ENCODE measurements at places on chromosomes 5 and 9.

DNA sequence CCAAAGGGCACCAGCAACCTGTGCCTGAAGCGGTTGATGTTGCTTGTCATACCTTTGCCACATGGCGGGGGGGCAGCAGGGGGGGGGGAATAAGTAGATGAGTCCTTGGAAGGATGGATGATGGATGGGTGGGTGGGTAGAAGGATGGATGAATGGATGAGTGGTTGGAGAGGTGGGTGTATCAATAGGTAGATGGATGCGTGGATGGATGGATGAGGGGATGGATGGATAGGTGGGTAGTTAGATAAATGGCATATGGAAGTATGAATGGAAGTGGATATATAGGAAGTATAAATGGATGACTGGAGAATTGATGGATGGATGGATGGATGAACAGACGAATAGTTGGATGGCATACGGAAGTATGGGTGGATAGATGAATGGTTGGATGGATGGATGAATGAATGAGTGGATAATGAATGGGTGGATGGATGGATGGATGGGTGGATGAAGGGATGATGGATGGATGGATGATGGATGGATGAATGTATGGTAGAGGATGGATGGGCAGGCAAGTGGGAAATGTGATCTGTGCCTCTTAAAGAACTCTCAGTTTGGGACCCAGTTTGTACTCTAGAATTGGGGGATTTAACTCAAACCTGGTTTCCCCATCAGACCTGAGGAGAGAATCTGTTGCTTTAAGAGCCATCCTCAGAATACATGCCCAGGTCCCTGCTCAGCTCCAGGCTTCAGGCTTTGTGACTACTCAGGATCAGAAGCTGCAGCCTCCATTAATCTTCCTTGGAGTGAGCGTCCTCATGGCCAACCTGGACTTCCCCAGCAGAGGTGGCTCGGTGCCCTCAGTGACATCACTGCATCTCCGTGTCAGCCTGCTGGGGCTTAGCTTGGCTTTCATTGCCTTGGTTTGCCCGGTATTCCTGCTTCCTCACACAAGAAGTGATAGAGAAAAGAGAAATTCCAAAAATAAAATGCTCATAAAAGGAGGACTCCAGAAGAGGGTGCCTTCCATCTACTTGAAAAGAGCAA lies 27.6 kb upstream of the SUSD3 start:
- DNase-seq: no peak

DNA sequence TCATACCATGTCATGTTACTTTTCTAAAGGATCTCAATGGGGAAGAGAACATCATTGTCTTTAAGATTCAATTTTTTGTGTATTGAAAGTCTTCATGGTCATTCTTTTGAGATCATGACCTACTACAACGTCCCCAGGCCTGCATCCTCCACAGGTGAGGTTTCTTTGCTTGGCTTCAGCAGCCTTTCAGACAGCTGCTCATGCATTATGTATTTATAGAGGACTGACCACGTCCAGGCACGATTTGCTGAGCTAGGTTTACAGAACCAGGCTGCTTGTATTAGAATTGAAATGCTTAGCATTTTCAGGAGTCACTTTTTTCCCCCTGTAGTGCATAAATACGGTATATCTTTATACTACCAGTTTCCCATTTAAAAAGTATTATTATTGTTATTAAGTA lies 70.4 kb downstream of the LIX1 start:
- no peak for DNase-seq

DNA sequence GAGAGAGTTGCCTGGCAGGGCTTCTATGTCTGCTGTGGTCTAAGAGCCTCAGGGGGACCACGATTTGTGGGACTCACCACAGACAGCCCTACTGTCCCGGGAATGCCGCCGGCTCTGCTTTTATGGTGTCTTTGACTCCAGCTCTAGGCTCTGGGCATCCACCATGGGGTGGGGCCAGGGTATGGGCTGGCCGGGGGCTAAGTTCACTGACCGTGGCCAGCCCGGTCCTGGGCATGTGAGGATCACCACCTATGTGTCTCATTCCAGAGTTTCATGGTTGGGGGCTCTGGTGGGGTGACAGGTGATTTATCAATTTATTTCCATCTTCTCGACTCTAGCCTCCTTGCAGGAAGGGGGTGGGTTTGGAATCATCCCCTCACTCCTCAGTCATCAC lies 139.4 kb downstream of the GADD45G start:
- no peak for DNase-seq

DNA sequence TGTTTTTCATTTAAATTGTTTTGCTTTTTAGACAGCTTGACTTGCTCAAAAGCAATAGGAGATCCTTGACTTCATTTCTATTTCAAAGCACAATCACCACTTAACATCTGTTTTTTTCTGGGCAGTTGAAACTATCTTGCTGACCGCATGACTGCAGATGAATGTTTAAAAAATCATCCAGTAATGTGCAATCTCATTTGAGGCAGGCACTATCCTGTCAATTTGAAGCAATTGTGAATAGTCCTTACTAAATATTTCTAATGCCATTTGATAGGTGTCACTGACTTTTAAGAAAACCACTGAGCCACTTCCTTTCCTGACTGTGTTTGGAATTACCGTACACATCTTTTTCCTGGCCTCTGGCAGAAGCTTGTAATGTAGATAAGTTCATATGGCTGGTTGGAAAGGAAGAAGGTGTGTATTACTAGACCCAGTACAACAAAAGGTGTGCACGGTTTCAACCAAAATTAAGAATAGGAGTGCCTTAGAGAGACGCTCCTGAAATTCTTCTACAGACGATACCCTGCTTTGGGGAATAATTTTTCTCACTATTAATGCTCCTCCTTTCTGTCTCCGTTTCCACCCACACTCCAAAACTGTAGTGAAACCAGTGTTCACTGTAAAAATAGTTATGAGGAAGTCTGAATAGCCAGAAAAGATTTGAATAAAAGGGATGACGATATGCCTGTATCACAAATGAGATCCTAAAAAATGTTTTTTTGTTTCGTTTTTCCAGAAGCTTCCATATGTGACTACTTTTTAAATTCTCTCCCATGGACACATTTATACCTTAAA lies 136.7 kb upstream of the MOCS2 start:
- DNase-seq: no peak

DNA sequence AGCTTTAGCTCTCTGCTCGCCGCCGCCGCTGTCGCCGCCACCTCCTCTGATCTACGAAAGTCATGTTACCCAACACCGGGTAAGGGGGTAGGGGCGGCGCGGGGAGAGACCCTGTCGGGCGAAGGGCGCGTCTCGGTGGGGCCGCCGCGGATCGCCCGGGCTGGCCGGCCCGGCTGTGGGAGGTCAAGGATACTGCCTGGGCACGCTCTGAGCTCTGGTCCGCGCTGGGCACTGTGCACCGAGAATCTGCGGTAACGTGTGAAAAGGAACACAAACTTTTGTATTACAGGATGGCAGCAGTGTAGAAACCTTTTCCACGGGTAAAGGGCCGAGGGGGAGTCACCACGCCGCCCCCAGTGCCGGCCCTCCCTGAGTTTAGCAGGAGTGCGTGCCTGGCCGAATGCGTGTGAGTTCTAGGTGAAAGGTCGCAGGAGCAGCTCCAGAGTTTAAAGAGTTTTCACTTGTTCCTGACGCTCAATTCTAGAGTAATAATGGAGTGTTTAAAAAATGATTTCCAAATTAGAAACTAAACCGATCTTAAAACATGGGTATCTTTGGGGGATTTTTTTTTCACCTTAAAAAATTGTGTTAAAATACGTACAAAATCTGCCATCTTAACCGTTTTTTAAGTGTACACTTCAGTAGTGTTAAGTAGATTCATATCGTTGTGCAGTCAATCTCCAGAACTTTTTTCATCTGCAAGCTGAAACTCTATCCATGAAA lies at the start of gene HSDL2:
HSDL2 (plus strand) TSS at position 7 of the 723 bp plus-strand sequence; CDS start at position 63, 56 bp downstream.
- DNase-seq: peak; percentile 59

GRCh38 chr5:64165160-64165499 lies 513 bp upstream of the RNF180 start:
- DNase-seq: no peak

DNA sequence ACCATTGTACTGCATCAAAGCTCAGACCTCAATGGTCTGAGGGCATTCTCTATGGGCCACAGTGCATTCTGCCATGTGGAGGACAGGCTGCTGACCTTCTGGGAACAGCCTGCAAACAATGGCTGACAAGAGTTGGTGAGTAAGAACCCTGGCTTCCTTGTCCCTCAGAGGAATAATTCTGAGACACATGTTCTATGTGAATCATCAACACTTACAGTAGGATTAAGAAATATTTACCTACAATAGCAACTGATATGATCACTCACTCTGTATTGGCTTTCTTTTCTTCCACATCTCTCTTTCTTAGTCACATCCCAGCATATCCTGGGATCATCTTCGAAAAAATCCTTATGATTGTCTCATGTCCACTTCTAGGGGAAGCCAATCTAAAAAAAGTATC lies 306.5 kb upstream of the ITGA1 start:
- DNase-seq: no peak

GRCh38 chr9:105475302-105475701 lies 27.5 kb downstream of the FSD1L start:
- no peak for DNase-seq

DNA sequence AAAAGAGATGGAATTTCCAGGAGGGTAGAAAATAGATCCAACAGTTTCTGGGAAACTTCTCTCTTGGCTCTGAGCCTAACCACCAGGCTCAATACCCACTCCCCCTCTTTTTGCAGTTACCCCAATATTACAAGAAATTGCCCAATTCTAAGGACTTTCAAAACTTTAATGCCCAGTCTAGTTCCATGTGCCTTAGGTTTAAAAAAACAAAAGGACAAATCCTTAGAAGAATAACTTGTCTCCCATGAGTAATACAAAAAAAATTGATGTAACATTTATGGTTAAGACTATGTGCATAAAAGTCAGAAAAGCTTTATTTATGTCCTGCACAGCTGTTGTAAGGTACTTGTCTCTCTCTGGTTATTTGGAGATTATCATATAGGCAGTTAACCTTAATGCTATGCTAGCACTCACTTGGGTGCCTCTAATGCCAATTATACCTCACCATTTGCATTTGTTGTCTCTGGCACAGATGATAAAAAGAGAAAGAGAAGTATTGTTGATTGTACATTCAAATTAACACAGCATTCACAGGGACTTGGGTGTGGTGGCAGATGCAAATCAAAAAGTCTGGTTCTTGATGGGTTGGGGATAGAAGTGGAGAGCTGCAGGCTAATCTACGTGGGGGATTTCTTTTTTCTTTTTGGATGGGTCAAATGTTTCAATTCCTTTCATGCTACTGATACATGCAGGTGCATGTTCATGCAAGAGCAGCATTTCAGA lies 159.4 kb downstream of the PIK3R1 start:
- no peak for DNase-seq

DNA sequence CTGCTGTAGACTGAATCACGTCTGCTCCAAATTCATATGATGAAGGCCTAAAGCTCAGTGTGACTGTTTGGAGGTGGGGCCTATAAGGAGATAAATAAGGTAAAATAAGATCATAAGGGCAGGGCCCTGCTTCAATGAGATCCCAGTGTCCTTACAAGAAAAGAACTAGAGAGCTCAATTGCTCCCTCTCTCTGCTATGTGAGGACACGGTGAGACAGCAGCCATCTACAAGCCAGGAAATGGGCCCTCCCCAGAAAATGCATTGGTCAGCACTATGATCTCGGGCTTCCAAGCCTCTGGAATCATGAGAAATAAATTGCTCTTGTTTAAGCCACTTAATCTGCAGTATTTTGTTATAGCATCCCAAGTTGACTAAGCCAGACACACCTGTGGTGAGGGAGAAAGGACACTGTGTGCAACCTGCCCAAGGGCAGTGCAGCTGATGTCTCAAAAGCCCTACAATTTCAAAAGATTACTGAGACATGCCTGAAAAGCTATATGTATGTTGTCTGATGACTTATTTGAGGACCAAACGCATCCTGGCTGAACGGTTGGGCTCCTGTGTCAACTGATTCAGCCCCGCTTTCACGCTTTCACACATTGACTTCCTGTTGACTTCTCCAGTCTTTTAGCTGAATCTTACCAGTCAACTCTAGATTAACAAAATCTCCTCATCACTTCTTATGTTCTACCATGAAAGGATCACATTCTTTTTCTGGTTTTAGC lies 13.2 kb downstream of the GZMK start:
- peak; percentile 26 for DNase-seq

- DNase-seq: no peak
Measured at GRCh38 chr5:96053063-96053735, 91.5 kb upstream of the ELL2 start.

DNA sequence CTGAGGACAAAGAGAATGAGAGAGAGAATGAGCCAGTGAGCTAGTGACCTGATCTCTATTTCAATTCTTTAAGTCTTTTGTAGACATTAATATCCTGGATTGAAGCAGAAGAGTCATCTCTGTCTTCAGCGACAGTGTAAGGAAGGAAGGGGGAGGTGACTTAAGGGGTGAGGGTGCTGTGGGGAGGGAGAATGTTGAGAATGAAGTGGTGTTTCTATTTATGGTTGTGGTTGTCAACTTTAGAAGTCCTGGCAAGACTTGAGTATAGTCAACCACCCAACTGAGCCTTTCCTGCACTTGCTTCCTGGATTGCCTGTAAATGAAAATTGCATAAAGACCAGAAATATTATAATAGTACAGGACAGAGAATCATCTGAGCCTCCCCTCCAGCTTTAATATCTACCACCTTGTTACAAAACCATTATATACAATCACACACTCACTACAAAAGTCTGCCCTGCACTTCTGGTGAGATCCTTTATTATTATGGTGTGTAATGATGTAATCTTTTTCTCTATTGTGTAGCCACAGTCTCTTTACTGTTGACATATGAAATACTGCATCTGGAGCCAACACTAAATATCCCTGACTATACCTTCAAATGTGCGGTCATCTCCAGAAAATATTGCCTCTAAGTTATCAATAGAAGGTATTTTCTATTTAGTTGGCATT lies 91.7 kb downstream of the NTRK2 start:
- no peak for DNase-seq

DNA sequence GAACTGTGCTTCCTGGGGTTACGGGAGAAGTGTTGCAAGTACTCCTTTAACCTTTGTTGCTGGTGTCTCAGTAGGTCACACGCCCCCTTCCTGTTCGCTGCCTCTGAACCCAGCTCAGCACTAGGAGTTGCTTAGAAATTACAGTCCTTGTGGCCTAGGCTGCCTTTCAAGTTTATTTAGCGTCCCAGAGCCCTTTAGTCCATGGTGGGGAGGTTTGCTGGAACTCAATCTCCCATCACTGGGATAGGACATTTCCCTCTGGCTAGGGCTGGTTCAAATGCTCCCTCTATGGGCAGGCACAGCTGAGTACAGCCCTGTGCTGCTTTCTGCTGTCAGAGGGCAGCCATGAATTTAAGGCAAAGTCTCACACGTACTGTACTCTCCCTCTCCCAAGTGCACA lies 4.7 kb downstream of the IFNA8 start:
- no peak for DNase-seq

- peak; percentile 61 for DNase-seq
Measured at GRCh38 chr5:136061630-136062365, 33.0 kb downstream of the TGFBI start.

DNA sequence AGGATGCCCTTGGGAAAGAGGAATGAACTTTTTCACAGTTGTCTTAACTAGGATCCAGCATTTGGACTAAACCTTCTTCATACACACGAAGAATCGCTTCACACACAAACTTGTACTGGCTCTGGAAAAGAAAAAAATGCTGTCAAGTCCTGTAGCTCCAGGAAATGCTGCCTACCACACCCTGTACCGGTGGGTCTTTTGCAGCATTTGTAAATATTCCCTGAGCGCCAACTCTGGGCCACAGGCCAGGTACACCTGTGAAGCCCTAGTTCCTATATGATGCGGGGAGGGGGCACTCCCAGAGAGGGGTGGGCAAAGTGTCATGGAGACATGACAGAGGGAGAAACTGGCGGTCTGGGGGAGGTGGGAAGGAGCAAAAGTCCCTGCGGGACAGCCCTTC lies 58.7 kb upstream of the EPB41L4B start:
- peak; percentile 35 for DNase-seq

All from upper lobe of left lung (tissue), 6 donors.